Fibroblast of villous mesenchyme (primary cell): ENCODE measurements at places on chromosomes 12 and 14. TPM values are rescaled to one million over a fixed set of nuclear protein-coding genes. Genes with fewer than 3 reads are reported as not detected.

GRCh38 chr14:87892763-87893162 lies 100.2 kb downstream of the GALC start:
- DNase-seq: no peak

DNA sequence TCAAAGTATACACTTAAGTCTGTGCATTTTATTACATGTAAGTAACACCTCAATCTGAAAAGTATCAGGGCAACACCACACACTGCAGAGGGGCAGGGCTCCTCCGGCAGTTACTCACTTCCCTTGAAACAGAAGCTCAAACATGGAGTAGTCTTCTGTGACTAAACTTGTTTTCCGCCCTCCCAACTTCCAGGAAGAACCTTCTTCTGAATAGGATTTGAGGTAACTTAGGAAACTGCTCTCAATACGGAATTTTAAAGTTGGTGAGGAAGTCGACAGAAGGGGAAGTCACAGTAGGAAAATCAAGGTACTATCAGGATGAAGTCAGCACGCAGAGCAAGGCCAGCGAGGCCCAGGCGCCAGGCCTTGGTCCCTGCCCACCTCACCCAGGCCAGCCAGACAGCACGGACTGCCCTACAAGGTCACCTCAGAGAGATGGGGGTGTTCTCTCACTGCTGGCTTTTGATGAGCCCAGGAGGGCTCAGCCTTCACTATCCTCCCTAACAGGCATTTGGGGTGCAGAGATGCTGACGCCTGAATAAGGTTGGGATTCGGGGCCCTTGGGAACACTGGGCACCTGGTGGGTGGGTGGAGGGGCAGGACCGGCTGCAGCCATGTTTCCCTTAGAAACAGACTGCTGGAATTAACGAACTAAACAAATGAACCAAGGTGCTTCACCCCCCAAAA lies 5.8 kb downstream of the ANKRD9 start:
- DNase-seq: no peak

DNA sequence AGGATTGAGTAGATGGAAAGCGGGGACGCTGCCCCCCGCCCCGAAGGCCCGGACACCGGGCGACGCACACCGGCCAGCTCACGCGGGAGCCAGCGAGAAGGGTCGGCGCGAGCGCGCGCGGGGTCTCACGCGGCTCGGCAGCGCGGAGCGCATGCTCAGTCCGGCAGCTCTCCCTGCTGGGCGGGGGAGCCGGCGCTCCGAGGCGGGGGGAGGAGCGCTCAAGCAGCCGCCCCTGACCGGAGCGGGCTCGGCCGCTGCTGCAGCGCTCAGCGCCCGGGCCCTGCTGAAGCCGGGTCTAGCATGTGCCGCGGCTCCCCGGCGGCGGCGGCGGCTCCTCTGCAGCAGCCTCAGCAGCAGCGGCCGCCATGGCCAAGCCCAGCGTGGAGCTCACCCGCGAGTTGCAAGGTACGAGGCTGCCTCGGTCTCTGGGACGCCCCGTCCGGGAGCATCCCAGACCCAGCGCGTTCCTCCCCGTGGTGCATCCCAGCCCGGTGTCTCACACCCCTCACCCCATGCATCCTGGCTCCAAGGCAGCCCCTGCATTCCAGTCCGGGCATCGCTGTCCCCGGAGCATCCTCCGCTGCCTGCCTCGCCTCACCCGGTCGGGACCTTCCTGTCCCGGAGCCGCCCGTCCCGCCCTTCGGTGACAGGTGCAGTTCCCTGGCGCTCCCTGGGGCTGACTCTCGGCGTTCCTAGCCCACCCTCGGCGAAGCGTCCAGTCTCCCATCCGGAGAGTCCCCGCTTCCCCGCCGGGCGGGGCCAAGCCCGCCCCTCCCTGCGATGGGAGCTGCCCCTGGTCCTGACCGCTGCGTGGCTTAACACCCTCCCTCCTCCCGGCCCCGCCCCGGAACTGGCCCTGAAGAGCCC lies at the start of gene CARMIL3:
Gene CARMIL3, plus strand, starts transcription at position 221 of the 867 bp plus-strand sequence. Its CDS starts 145 bp downstream, at position 366.
- DNase-seq: peak; percentile 28

Gene CCT2
- 250 and 330 TPM in 2 replicates for total RNA-seq

Gene KRT3
- total RNA-seq: not detected in 2 replicates

Gene RDH5
- 3.9 and 6.0 TPM in 2 replicates for total RNA-seq
